ENCODE measurements at places on chromosomes 12 and 14.
A peak's percentile ranks its signal among the peaks of the same experiment; 100 is the strongest.

GRCh38 chr14:100490252-100490651, 97.0 kb downstream of the BEGAIN start:
- no peak for DNase-seq

- DNase-seq: no peak
Observed at GRCh38 chr12:8662593-8662992, at the start of gene MFAP5. MFAP5 (minus strand) TSS chr12:8662826; CDS start chr12:8662104, 722 bp downstream.

DNA sequence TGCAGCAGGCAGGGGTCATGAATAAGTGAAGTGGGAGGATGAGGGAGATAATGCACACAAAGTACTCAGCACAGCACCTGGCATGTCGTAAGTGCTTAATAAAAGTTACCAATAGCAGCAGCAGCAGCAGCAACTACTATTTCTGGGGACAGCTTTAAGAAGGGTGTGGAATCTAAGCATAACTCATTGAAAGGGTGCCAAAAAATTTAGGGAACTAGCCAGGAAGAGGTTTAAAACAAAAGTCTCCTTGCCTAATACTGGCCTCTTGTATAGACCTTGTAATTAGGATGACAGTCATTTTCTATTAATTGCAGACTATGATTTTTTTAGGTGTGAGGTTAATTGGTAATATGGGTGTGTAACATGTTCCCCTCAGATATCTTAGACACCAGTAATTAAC, 179.9 kb downstream of the PTPN11 start:
- no peak for DNase-seq

DNA sequence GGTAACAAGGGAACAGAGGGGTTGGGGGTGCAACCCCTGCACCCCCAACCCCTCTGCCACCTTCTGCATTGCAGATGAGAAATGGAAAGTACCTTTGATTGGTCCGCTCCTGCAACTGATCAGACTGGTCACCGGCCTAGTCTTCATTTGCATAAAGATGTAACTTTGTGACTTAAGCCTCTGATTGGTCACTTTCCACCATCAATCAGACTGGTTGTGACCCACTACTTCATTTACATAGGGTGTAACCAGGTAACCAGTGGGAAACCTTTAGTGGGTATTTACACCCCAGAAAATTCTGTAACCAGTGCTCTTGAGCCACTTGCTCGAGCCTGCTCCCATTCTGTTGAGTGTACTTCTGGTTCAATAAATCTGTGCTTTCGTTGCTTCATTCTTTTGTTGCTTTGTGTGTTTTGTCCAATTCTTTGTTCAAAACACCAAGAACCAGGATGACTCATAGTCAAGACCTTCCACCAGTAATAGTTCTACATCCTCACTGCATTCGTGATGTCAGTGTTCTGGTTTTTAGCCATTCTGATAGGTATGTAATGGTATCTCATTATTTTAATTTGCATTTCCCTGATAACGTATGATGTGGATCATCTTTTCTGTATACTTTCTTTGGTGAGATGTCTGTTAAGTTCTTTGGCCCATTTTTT, 30.8 kb downstream of the LEMD3 start:
- DNase-seq: no peak

DNA sequence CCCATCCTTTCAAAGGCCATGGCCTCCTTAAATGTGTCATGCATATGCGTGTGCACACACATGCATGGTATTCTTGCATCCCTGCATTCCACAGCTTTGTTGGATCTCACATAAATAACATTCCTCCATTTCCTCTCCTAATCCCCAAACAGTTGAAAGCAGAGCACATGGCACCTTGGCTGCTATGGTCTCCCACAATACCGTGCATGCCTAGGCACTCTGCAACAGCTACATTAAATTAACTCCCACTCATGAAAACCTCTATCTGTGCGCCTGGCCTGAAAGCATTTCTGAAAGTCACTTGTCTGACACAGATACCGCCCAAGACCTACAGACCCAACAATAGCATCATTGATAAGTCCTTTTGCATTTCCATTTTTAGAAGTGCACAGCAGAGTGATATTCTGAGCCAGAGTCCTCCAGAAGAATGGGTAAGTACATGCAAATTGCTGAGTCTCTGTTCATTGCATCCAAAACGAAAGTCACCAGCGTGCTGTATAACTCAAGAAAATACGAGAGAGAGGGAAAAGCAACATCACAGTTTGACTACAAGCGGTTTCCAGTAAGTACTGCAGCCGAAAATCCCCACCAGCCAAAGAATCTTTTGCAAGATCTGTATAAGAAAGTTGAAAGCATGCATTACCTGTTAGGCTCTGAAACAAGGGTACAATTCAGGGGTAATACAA, 436 bp downstream of the ASB2 start:
- no peak for DNase-seq

- DNase-seq: peak; percentile 2
Observed at GRCh38 chr14:63727231-63727735, 582 bp downstream of the SGPP1 start.

DNA sequence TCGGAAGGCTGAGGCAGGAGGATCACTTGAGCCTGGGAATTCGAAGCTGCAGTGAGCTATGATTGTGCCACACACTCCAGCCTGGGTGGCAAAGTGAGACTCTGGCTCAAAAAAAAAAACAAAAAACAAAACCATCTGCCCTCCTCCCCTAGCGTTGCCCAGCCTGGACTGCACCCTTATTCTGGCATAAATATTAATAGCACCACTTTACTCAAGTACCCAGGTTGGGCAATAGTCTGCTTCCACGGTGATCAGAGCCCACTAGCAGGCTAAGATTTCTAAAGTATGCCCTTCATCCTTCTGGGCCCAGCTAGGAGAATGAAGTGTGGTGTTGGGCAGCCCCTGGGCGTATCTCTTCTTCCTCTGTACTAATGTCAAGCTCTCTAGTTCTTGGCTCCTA, 33.3 kb downstream of the KCTD10 start:
- DNase-seq: no peak

DNA sequence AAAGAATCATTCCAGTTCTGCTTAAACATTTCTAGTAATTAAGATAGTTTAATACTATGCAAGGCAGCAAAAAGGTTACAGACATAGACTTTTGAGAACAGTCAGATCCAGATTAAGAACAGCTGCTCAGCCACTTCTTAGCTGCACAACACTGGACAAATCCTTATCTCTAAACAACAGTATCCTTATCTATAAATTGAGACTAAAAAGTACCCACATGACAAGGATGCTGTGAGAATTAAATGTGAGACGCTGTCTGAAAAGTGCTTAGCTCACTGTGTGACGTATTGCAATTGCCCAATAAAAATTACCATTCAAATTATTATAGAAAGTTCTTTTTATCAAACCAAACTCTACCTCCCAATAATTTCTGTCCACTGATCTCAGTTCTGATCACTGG, 35.5 kb downstream of the BORCS5 start:
- no peak for DNase-seq

DNA sequence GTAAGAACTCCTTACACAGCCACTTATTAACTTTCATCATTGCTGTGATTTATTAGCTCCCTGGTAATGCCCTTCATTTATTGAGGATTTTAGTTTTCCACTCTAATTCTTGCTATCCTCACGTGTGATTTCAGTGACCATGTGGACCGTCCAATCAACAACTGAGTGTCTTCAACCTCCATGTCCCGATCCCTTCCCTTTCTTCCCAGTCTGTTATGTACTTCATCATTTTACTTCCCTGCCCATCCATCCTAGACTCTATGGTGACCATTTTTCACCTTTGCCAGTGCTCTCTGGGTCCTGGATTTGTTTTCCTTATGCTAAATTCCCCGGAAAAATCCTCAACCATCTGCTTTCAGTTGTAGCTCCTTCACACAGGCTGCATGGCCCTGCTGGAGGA, 111.0 kb downstream of the MSRB3 start:
- no peak for DNase-seq

DNA sequence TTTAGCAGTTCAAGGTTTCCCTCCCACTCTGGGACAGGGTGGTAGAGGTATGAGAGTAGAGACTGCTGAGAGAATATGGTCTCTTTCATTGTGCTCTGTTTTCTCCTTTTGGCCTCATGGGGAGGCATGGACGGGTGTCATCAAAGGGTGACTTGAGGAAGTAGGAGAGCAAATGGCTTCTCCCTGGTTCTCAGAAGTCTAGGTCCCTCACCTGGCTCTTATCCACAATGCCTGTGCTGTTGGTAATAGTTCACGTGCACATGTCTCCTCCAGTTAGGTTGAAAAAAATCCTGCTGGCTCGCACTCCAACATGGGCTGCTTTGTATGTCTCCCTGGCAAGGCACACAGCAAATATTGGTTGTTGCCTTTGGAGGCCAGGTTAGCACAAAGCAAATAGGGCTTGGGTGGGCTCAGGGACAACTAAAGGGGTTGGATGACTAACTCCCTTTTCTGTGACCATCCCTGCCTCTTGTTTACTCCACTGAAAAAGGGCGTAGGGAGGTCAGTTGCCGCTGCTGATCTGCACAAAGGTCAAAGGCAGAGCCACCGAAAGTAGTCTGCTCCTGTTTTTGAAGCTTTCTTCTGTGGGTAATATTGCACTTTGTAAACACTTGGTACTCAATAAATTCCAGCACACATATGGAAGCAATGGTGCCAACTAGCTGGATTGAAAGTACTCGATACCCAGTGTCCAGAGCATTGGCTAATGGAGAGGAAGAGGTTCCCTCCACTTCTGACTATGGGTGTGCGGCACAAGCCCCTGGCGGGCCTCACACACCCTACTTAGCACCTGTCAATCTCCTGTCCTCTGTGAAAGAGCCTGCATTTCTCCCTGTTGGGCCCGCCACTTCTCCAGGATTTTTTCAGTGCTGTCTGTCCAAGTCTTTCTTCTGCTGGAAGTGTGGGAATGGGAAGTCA, 121.8 kb downstream of the SLC38A6 start:
- no peak for DNase-seq

- DNase-seq: no peak
Observed at GRCh38 chr12:45973526-45973925, 16.8 kb downstream of the SCAF11 start.

- no peak for DNase-seq
Observed at GRCh38 chr12:127294651-127295210, 972.2 kb upstream of the TMEM132C start.

- DNase-seq: no peak
Observed at GRCh38 chr12:110670161-110670701, 18.7 kb downstream of the HVCN1 start.

DNA sequence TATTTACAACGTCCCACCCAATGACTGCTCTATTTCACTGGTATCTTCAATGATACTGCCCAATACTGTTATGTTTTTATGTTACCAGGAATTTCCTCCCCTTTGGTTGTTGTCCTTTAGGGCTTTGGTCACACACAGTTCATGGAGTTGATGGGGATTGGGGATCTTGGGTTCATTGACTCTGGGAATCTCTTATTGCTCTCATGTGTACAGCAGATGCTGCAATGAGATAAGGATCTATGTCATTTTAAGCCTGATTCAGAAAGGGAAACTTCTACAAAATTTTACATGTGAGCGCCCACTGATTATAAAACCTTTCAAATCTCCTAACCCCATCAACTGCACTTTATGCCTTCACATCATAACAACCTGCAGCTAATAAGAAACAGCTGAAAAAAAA, 67.2 kb downstream of the FAR2 start:
- DNase-seq: no peak

DNA sequence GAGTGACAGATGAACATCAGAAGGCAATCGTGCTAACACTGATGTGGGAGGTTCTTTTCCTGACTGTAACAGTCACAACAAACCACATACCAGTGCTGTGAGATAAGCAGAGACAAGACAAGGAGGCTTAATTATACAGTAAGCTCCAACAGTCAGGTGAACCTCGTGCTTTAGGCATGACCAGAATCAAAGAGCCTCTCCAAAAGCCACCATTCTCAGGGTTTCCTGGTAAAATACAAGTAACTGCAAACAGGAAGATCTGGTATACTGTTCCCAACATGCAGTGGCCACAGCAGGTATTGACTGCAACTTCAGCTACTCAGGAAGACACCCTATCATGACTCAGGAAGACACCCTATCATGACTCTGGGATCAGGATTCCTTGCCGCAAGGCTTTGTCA, 47.3 kb upstream of the GTF2A1 start:
- DNase-seq: no peak

GRCh38 chr14:51430633-51431032, 190.6 kb downstream of the TMX1 start:
- DNase-seq: no peak

- no peak for DNase-seq
Observed at GRCh38 chr14:34181338-34181737, 230.5 kb upstream of the EGLN3 start.

- DNase-seq: no peak
Observed at GRCh38 chr14:80634106-80634758, 307.3 kb downstream of the CEP128 start.

- no peak for DNase-seq
Observed at GRCh38 chr12:51460519-51460918, 35.9 kb downstream of the SLC4A8 start.

- no peak for DNase-seq
Observed at GRCh38 chr14:95504135-95505029, 12.1 kb downstream of the SYNE3 start.

DNA sequence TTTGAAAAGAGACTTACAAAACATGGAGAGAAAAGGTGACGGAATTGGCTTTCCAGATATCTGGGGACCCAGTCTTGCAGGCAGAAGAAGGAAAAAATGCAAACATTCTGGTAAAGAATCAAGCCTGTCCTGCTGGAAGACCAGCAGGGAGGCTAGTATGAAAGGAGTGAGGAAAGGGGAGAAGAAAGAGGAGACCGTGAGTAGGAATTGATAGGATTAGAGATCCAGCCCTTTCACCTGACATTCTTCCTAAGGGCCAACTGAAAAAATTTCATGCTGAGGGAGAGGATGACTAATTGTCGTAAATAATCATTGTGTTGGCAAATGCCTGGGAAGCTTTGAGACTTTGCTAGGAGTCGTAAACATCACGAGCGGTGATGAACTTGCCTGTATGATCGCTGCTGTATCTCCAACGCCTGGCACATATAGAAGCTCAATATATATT, 12.1 kb downstream of the BHLHE41 start:
- no peak for DNase-seq

- DNase-seq: no peak
Observed at GRCh38 chr14:96203635-96204034, 1.0 kb upstream of the BDKRB2 start.

GRCh38 chr12:96327889-96328288, 72.3 kb downstream of the CDK17 start:
- DNase-seq: no peak

DNA sequence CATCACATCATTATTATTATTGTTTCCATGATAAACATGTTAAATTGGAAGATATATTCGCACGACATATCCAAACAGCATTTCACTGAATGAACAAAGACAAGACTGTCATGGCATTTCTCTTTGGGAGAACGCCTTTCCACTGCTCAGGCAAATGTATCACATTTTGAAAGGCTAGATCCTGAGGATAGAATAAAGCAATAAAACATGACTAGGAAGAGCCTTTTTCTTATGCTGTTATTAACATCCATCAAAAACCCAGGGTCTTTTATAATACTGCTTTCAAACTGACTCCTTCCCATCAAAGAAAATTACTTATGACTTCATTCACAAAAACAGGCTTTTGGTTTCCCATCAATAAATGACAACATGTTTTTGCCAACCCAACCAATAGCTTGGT, 630.9 kb downstream of the TMTC2 start:
- no peak for DNase-seq

All from AG04450 (cell line).